Fibroblast of skin of right quadriceps (primary cell): ENCODE measurements at places on chromosomes 5 and 9.

- DNase-seq, result no peak
Observed at GRCh38 chr9:130665431-130666392, 1.3 kb downstream of the PRDM12 start.

DNA sequence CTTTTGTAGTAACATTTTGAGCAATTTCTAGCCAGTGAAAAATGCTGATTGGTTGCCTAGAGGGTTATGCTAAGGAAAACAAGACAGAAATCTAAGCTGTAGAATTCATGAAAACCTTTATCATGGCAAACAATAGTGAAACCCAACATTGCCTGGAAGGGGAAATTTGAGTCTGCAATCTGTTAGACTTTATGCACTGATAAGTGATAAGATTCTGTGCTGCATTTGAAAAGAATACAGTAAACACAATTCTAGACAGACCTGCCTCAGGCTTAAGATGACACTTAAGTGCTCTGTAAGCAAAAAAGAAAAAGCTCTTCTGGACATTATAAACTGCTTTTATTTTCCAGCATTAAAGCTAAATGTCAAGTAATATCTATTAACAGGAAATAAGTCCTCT, 519.3 kb downstream of the ISL1 start:
- no peak for DNase-seq

DNA sequence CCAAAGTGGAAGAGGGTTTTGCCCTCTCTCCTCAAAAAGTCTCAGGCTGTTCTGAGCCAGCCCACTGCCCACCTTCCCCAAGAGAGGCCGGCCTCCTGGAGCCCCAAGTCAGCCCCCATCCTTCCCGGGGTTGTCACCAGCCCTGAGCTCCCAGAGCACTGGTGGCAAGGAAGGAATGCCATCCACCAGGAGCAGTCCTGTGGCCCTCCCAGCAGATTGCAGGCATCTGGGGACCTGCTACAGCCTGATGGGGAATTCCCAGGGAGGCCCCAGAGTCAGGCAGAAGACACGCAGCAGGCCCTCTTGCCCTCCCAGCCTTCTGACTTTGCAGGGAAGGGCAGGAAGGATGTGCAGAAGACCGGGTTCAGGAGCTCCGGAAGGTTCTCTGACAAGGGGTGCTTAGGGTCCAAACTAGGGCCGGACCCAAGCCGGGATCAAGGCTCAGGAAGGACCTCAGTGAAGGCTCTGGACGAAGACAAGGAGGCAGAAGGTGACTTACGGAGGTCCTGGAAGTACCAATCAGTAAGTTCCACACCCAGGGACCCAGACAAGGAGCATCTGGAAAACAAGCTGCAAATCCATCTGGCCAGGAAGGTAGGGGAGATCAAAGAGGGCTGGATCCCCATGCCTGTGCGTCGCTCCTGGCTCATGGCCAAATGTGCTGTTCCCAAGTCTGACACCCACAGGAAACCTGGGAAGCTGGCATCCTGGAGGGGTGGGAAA, 3.7 kb downstream of the SPATA31E1 start:
- no peak for DNase-seq

- no peak for DNase-seq
Observed at GRCh38 chr5:8560776-8561175, 691.8 kb downstream of the MTRR start.

DNA sequence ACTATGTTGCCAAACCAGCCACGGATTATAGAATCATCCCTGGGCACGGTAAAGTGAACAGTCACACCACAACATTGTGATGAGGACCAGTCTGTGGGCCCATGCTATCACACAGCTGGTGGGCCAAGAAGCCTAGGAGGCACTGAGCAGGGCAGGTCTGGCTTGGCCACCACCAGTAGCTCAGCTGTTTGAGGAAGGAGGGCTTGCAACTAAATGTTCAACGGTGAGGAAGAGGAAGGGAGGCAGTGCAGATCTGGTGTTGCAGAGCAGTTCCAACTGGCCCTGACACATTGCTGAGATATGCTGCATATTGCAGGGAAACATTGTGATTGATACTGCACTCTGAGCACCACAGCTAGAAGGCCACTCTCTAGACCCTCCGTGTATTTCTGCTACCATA, 77.9 kb upstream of the ATG10 start:
- no peak for DNase-seq

GRCh38 chr5:168793841-168794837, 215.0 kb upstream of the PANK3 start:
- peak; percentile 85 for DNase-seq

- peak; percentile 97 for DNase-seq
Observed at GRCh38 chr5:111948092-111948841, 191.3 kb upstream of the NREP start.

- DNase-seq, result peak; percentile 68
Observed at GRCh38 chr5:10556289-10556807, 7.5 kb upstream of the ANKRD33B start.

GRCh38 chr5:131965826-131966415, 20.5 kb upstream of the MEIKIN start:
- no peak for DNase-seq

DNA sequence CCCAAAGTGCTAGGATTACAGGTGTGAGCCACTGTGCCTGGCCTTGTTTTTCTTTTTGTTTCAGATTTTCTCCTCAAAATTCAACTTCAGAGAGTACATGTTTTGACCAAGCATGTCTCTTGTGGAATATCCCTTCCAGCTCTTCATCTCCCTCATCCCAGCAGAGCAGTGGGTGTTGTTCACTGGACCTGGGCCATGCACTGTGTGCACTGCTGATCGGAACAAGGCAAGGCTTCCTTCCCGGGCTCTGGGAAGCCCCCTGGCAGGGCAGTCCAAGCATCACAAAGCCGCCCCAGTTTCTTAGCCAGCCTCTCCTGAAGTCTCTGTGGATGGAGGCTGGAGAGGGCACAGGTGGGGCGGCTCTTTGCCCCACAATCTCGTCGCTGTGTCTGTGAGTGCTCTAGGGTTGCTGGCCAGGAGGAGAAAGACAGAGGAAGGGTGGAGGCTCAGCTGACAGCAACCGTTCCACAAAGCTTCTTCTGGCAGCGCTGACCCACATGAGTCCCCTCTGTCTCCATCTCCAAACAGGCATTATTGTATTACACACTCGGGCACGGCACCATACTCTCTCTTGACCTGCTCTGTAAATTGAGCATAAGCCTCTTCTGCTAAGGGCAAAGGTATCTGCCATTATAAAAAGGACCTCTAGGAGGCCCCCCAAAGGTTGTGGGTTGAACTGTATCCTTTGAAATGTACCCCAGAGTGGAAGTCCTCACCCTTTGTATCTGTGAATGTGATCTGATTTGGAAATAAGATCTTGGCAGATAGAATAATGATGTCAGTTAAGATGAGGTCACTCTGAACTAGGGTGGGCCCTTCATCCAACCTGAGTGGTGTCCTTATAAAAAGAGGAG, 89.6 kb downstream of the TARS1 start:
- DNase-seq, result no peak

- no peak for DNase-seq
Observed at GRCh38 chr5:67014957-67015400, 181.6 kb downstream of the CD180 start.

DNA sequence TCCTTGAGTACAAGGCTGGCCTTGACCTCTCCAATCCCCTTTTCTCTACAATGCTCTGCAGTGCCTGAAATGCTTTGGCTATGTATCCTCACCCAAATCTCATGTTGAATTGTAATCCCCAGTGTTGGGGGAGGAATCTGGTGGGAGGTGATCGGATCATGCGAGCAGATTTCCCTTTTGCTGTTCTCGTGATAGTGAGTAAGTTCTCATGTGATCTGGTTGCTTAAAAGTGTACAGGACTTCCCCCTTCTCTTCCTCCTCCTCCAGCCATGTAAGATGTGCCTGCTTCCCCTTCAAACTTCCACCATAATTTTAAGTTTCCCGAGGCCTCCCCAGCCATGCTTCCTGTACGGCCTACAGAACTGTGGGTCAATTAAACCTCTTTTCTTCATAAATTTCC, 28.5 kb upstream of the AKNA start:
- DNase-seq, result no peak
